Stimulated activated CD4-positive, alpha-beta T cell treated with anti-CD3 and anti-CD28 coated beads, TNF-alpha, amount 100 ng/mL, for 1 hour (primary cell): ENCODE measurements at places on chromosomes 3 and 15.

DNA sequence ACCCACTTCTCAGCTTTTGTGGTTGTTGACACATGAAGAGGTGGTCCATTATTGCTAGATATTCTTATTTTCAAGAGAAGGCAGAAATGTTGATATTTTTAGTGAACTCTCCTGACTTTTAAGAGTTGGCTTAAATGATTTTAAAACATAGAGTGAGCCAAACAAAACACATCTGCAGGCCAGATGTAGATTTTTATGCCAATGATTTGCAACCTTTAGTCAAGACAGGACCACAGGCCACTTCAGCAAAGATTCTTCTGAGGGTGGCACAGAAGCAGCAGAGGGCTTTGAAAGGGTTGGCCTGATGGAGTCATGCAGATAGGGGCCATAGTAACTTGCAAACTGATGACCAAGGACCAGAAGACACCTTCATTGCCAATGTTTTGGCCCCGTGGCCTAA is 276.5 kb upstream of the P2RY1 start:
- no peak for DNase-seq

GRCh38 chr3:38257583-38257982 is 8.0 kb upstream of the SLC22A13 start:
- DNase-seq, result no peak

GRCh38 chr3:188330138-188330537 is 176.2 kb downstream of the LPP start:
- DNase-seq, result no peak

- DNase-seq, result no peak
Observed at GRCh38 chr15:93553167-93553935, 464.3 kb upstream of the RGMA start.

- no peak for DNase-seq
Observed at GRCh38 chr3:89098964-89099585, 8.3 kb upstream of the EPHA3 start.

DNA sequence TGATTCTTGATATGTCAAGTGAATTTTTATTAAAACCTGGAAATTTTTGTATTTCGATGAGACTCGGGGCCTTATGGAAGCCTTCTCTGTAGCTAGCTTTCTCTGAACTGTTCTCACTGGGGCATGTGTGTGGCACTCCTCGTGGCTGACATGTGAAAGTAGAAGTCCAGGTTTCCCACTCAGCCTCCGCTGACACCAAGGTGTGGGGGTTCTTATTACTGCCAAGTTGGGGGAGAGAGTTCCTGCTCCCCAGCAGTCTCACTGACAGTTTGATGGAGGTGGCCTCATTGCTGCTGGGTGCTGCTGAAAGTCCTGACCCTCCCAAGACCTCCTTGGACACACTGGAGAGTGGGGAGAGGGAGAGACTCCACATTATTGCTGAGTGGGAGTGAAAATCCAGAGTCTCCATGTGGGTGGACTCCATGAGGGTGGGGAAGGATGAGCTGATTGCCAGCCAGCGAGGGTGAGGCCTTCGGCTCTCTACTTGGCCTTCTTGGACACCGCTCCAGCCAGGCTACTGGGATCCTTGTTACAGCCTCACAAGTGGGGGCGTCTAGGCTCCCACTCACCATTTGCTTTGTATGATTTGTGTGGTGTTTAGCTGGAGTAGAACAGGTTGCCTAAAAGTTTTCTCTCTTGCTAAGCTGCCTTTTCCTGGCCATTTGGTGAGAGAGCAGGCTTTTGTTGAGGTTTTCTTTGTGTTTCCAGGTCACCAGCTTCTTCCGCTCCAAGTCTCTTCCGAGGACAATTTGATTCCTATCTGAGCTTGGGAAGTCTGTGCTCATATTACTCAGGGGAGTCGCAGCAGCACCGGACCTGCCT is 64.1 kb downstream of the LSM3 start:
- no peak for DNase-seq

DNA sequence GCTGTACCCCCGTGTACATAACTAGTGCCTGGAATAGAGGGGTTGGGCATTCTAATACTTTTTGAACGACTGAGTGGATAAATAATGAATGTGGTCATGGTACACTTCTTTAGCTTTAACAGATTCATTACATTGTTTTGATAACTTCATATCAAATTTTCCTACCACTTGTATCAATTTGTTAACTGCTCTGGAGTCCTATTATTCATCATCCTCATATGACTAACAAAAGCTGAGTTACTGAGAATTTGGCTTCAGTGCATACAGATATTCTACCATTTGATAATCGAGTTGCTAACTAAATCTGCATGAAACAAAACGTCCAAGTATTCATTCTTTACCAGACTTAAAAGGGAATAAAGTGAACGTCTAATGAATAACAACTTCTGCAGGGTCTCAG is 31.7 kb downstream of the FRMD5 start:
- no peak for DNase-seq

DNA sequence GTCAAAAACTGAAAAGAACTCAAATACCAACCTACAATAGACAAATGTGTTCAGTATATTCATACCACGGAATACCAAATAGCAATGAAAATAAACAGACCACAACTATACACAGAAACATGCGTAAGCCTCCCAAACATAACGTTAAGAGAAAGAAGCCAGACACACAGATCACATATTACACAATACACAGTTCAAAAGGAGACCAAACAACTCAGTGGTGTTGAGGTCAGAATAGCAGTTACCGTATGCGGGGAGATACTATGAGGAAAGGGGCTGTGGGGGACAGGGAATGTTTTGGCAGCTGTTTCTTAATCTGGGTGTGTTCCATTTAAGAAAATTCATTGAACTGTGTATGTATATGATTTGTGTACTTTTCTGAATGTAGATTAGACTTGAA is 6.6 kb downstream of the OSBPL10 start:
- DNase-seq, result no peak

DNA sequence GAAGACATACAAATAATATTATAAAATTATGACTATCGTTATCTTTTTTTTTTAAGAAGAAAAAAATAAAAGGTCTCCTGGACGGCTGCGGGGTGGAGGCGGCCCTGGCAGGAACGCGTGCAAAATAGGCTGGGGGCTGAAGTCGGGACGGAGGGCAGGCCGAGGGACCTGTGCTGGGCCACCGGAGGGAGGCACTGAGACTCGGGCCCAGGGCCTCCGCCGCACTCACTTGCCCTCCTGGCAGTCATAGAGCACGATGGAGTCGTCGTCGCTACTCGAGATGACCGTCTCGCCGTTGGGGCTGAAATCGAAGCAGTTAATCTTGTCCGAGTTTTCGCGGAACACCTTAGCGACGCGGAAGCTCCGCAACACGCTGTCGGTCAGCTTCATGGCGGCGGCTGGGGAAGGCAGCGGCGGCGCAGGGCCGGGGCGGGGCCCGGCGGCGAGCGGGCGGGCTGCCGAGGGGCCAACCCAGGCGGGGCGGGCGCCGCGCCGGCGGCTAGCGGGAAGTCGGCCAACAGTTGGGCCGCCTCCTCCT is 408 bp downstream of the WDR82 start:
- DNase-seq, result no peak

GRCh38 chr15:99151156-99151555 is 46.3 kb downstream of the SYNM start:
- no peak for DNase-seq

DNA sequence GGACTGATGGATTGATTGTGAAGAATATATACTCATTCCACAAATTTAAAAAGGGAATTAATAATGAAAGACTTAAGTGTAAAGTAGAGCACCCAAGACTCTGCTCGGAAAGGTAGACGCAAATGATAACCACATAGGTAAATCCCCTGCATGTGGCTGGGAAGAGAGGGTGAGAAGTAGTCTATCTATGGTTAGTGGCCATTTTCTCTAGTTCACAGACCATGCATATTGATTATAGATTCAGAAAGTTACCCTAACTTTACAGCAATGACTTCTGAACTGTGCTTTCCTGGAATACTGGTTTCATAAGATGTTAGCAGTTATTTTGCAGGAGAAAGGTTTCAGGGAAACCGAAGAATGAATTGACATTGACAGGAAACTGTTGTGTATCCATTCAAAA is 51.7 kb downstream of the CASR start:
- DNase-seq, result no peak

GRCh38 chr3:77348244-77348855 is 308.5 kb downstream of the ROBO2 start:
- DNase-seq, result no peak

- no peak for DNase-seq
Observed at GRCh38 chr15:40936709-40937666, 7.8 kb downstream of the DLL4 start.
